CD4-positive, alpha-beta memory T cell (primary cell): ENCODE measurements at places on chromosomes 16 and 17.

DNA sequence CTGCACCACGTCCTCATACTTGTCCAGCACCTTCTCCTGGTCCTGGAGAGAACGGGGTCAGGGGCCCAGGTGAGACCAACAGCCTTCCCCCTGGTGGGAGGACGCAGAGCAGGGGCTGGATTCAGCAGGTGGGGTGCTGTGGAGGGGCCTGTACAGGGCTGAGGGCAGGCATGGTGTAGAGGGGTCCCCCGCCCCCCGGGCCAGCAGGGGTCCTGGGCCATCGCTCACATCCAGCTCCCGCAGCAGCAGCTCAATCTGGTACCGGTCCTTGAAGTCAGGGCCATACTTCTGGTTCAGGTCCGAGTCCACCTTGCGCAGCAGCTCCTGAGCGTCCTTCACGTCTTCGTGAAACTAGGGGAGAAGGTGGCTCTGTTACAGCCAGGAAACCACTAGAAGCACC is 41.6 kb downstream of the PPL start:
- no peak for DNase-seq

- no peak for DNase-seq
Observed at GRCh38 chr17:27595208-27595607, 35.8 kb upstream of the LGALS9 start.

DNA sequence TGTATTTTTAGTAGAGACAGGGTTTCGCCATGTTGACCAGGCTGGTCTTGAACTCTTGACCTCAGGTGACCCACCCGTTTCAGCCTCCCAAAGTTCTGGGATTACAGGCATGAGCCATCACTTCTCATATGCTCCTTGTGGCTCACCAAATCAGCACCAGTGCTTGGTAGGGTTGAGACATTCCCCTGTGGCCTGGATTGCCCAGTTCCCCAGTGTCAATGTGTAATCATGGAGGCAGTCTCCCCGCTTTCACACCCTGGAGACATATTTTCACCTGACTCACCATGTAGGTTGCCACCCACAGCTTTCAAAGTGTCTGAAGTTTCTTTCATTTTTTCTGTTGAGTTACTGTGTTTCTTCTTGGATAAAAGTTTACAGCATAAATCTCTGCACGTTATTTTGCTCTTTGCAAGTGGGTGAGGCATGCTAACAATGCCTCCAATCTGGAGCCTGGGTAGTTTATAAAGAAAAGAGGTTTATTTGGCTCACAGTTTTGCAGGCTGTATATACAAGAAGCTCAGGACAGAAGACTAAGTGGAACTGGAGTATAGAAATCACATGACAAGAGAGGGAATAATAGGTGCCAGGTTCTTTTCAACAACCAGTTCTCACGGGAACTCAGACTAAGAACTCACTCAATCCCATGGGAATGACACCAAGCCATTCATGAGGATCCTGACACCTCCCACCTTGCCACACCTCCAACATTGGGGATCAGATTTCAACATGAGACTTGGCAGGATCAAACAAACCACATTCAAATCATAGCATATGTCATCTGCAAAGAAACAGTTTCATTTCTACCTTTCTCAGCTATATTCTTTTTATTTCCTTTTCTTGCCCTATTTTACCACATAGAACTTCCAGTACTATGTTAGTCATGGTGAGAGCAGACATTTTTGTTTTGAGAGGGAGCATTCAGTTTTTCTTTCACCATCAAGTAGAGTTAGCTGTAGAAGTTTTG is 113.2 kb downstream of the PHKB start:
- no peak for DNase-seq

DNA sequence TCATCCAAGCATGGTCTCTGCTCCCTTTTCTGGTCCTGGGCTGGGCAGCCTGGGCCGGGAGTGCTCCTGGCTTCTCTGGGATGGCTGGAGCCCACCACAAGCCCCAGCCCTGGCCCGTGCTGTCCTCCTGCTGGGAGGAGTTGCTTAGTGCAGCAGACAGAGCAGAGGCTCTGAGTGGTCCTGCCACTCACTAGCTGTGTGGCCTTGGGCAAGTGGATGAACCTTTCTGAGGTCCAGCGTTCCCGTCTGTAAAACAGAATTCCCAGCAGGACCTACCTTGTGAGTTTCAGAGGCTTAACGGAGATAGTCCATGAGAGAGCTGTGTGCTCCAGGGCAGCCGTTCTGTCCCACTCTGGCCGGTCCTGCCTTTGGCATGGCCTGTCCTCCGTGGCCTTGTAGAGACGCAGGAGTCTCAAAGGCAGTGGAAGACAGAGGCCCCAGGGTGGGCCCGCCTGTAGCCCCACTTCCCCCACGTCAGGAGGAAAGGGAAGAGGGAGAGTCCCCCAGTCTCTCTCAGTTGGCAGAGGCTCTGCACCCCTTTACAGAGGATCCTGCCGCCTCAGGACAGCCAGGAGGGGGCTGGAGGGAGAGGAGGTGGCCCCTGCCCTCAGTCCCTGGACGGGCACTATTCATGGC is 7.8 kb downstream of the MYO15B start:
- DNase-seq = no peak

DNA sequence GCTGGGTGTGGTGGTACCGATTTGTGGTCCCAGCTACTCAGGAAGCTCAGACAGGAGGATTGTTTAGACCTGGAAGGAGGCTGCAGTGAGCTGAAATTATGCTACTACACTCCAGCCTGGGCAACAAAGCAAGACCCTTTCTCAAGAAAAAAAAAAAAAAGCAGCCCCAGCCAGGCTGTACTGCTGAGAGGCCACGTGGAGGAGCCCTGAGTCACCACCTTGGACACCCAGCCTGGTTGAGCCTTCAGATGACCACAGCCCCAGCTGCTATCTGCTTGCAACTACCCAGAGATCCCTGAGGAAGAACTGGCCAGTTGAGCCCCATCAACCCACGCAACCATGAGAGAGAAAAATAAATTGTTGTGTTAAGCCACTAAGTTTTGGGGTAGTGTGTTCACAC is 23.6 kb upstream of the GPRC5C start:
- no peak for DNase-seq
